ENCODE measurements at places on chromosomes 12 and 14.

DNA sequence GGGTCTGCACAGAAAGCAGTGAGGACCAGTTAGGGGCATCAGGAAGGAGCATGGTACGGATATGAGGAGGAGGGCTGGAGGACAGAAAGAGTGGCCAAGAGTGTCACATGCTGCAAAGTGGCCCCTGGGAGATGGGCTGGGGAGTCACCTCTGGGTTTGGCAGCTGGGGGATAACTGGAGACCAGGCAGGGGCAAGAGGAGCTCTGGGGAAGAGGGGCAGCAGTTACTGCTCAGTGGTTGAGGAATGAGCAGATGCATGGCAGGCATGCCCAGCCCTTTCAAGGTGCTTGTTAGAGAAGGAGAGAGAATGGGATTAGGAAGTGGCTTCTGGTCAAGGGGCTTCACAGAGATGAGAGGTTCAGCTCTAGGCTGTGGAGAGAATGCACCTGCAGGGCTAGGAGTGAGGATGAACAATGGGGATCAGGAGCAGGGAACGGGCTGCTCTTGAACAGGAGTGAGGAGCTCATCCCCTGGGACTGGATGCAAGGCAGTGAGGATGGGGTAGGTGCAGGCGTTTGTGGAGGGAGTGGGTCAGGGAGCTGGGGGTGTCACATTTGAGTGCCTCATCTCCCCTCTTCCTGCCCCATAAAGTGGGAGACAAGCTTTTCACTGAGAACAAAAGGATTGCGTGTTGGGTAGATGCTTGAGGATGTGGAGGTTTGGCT is 127.5 kb downstream of the PAPOLA start:
- DNase-seq = no peak

- no peak for DNase-seq
These were observed 492.2 kb downstream of the APAF1 start for GRCh38 chr12:99137124-99137855.

DNA sequence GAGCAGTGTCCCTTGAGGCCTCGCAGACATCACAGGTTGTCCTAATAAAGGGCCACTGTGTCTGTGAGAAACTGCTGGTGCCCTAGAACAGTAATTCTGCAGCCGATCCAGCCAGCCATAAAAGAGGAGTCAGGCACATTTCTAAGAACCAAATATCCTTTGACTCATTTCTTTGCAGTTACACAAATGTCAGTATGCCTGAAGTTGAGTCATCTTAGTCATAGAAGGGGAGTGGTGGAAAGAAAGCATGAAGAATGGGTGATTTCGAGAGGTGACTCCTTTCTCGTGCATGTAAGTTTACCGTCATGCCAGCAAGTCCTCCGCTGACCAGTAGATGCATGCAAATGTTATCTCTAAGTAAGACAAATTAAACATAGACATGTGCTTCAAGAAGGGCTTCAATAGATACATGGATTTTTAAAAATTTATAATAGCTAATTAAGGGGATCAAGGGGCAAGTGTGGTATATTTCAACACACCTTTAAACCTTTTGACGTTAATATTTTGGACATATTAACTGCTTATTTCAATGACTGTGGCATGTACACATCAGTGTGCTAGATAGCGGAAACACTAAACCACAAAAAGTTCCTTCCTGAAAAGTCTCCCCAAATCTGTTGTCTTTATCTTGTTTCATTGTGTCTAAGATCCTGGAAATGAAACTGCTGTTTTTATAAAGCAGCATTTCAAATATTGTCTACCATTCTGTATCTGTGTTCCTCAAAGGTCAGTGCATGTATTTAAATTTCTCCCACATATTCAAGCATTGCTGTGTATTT is 497.4 kb downstream of the NPAS3 start:
- DNase-seq = no peak

GRCh38 chr14:99512571-99513182 is 31.5 kb downstream of the CCNK start:
- no peak for DNase-seq

DNA sequence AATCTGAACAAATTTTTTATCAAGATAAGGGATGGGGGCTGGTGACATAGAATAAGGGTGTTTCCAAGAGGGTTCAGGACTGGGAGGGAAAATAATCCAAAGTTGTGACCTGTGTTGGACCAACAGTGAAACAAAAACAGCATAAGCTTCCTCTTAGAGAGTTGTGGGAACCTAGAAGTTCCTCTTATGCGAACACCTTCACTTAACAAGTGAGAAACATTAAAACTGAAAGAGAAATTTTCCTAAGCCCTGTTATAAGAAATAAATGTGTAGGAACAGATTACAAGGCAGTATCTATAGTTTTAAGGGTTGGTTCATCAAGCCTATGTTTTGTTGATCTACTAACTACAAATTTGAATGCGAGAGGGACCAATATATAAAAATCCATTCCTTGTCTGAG is 58.4 kb downstream of the LLPH start:
- DNase-seq = no peak

GRCh38 chr12:48036818-48037217 is 32.5 kb upstream of the COL2A1 start:
- DNase-seq = no peak

DNA sequence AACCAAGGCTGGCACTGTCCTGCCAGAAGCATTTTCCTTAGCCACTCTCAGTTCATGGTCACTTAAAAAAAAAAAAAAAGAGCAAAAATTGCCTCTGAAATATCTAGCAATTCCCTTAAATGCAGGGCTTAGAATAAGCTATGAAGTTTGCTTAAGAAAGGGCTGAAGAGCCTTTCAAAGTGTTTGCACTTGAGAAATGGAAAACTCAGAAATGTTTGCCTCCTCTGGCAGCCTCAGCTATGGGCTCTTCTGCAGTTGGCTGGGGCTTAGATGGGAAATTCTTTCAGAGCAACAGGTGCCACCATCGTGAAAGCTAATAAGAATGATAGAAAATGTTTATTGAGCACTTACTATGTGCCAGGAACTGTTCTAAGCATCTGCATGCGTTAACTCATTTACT is 48.5 kb upstream of the TSPAN11 start:
- DNase-seq = no peak

- DNase-seq = no peak
These were observed 76.2 kb downstream of the BCL11B start for GRCh38 chr14:99195602-99196309.

- DNase-seq = no peak
These were observed 19.4 kb downstream of the LPCAT3 start for GRCh38 chr12:6998715-6999451.

GRCh38 chr14:34355584-34356263 is 106.3 kb downstream of the SPTSSA start:
- no peak for DNase-seq

- DNase-seq = no peak
These were observed 428.1 kb downstream of the NRXN3 start for GRCh38 chr14:78598046-78598920.

- DNase-seq = no peak
These were observed at the start of gene TMEM119 for GRCh38 chr12:108597559-108598471. TSS of gene TMEM119 (minus strand) at chr12:108598084. CDS start at chr12:108592383, 5,701 bp downstream.

GRCh38 chr14:20808162-20808483 is 5.5 kb upstream of the RNASE1 start:
- DNase-seq = no peak

DNA sequence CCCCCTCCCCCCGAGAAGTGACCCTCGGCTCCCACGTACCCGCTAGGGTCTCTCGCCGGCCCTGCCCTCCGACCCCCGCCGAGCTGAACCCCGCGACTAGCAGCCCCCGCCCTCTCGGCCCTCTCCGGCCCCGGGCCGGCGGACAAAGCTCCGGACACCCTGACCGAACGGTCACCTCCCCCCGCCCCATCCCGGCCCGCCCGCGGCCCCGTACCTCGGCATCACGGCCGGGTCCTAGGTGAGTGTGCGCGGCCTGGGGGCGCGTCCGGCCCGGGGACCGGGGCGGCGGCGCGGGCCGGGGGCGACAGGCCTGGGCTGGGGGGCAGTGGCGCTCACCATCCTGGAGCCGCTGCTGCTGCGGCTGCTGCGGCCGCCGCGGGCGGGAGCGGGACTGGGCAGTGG is at the start of gene FIGNL2:
Gene FIGNL2 (minus strand): TSS at position 393 of the 402 bp plus-strand sequence. CDS start 26,305 bp downstream, outside the sequence.
- no peak for DNase-seq

DNA sequence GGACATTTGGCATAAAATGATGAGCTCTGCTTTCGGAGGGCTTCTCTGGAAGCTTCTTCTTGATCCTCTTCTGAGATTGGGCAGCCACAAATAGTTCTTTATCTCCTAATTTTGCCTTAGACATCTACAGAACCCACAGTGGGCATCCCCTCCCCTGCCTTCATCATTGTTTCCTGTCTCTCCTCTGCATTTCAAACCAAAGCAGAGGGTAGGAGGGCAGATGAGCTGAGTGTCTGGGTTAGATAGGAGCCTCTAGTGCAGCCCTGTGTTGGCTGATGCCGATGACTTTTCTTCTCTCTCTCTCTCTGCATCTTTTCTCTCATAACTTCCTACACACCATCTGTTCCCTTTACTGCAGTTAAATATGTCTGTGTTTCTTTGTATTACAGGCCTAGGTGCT is 8.5 kb upstream of the IL26 start:
- DNase-seq = no peak

DNA sequence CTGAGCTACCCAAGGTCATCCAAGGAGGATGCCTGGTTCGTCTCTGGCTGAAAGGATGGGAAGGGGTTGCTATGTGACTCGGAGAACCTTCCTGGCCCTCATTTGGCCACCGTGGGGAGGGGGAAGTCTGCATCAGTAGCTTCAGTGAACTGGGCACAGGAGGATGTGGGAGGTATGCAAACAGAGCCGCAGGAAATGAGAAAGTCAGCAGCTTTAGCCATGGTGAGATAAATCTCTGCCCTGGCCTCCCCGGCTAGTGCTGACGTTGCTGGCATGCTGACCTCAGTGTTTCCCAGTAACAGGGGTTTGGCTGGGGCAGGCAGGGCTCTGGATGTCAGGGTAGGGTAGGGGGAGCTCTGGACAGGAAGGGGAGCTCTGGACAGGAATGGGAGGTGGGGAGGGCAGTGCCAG is 2.3 kb upstream of the CEBPE start:
- no peak for DNase-seq

DNA sequence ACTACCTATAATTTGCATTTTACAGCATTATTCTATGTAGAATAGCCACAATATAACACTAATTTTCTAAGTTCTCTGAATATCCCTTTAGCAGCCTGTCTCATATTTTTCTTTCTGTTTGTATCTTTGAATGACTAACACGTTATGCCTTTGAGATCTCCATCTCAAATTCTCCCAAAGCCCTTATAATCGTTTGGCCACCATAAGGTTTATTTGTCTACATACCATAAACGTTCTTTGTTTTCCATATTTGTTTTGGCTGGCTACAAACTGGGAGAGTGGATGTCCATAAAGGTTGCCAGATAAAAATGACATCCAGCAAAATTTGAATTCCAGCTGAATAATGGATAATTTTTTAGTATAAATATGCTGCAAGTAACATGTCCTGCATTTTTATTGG is 203.7 kb downstream of the STXBP6 start:
- no peak for DNase-seq

GRCh38 chr14:44895716-44896115 is 66.0 kb downstream of the KLHL28 start:
- no peak for DNase-seq

DNA sequence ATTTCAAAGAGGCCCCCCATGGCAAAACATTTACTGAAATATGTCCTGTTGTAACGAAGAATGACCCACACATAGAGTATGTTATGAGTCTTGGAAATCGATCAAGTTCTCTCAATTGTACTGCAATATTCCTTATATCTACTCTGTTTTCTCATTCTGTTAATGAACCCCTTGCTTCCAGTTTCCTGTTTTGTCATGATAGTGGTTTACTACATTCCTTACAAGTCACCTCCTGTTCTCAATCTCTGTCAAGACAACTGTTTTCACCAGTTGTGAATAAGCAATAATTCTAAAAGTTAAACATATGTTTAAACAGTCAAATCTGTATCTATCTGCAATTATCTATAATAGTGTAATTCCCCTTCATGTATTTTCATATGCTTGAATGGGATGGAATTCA is 16.4 kb upstream of the ARID2 start:
- no peak for DNase-seq

GRCh38 chr12:84624601-84625000 is 288.0 kb downstream of the SLC6A15 start:
- DNase-seq = no peak

DNA sequence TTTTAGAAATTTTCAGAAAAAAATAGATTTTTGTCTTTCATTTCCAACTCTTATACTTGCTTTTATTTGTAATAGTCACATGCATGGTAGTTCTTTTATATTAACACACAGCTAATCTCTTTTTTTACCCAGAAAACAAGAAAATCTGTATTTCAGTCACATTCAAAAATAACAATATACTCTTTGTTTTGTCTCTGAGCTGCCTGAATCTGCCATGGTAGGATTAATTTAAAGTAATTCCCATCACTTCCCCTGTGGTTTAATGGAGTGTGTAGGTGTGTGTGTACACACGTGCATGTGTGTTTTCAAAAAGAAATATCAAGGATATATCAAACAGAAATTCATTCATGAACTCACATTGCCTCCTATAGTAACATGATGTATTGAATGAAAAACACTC is 42.6 kb downstream of the PDZRN4 start:
- DNase-seq = no peak

DNA sequence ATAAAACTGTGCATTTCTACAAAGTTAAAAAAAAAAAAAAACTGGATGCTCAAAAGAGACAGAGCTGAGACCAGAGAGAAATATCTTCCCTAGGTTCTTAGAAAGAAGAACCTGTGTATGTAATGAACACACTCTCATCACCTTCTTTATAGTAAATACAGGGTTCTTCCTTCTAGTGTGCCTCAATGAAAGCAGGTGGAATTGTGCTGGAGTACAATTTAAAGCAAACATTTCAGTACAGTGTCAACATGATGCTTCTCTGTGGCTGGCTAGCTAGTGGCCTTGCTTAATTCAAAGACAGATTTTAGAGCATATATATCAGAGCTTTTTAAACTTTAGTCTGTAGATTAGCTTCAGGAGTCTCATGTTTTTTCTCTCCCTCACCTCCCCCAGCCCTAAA is 249.8 kb upstream of the ARHGAP5 start:
- DNase-seq = no peak

Measured in stimulated activated CD8-positive, alpha-beta memory T cell treated with anti-CD3 and anti-CD28 coated beads, Interleukin-15, amount 100 ng/mL, for 4 hours (primary cell).